ENCODE measurements at places on chromosomes 4 and X.
A peak's percentile ranks its signal among the peaks of the same experiment; 100 is the strongest.

DNA sequence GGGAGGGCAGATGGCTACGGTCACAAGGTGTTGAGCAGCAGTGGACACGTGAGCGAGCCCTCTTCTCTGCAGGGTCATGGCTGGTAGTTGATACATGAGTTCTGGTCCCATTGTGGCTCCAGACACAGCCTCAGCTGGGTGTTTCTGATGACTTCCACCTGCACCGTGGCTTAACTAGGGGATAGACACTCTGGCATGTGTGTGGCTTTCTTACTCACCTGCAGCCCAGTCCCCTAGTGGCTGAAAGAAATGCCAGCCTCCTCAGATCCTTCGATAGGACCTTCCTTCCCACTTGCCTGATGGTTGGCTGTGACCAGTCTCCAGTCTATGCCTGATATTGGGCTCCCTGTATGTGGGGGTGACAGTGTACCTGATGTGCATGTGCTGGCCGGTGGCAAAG is 5.0 kb downstream of the GPR78 start:
- no peak for DNase-seq

DNA sequence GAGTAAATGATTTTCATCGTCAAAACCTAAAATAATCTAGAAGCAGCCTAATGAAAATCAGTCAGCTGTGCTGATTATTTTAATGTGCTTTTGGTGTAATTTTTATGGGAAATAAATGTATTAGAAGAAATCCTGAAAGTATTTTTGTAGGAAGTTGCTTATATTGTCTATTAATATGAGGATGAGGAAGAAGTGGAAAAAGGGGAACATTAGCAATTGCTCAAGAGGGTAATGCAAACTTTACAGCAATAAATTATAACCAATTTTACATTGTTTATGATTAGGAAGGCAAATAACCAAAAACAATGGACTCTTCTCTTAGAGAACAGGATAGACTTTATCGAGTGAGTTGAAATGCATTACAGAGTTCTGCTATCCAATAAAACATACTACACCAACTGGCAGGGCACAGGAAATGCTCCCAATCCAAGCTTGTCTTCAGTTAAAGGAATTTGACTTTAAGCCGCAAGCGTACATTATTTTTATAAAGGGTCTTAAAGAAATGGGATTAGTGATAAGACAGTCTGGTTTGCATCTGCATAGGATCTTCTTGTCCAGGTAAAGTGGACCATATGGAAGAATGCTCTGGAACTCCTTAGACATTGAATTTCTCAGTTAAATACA is 374.8 kb downstream of the PDGFC start:
- DNase-seq, result no peak

GRCh38 chr4:168506014-168506413 is 9.2 kb downstream of the PALLD start:
- no peak for DNase-seq

DNA sequence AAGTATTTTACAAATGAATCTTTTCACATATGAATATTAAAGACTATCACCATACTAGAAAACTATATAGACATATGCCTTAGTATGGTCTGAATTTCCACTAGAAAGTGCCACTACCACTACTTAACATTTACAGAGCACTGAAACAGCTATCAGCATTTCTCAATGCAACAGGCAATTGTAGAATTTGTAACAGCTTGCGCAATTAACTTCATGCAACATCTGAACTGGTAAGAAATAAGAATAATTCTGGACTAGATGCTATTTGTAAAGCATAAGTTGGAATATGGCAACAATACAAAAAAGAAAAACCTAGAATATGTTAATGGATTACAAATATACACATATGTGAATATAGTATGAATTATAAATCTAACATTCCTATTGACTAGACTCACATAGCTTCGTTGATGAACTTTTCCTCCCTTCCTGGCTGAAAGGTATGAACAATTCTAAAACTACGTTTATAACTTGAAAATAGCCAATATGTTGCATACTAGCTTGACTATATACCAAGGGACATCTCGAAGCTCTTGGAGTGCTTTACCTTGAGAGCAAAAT is 82.0 kb downstream of the ATP8A1 start:
- no peak for DNase-seq

- DNase-seq, result no peak
Observed at GRCh38 chr4:7186516-7187167, 5.7 kb upstream of the SORCS2 start.

DNA sequence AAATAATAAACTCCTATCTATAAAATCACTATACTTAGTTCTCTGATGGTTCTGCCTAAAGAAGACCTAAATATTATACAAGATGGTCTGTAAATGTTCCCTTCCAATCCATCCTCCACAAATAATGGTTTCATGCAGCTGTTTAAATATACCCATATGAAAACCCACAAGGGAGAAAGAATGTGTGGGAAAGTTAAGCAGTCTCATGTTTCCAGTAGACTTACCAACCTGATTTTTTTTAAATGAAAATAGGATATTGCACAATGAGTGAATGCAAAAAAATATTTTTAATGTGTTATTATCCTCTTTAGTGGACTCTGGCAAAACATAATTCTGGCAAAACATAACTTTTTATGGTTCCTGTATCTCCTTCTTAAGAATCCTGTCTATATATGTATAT is 23.3 kb downstream of the CAMK2D start:
- DNase-seq, result no peak

DNA sequence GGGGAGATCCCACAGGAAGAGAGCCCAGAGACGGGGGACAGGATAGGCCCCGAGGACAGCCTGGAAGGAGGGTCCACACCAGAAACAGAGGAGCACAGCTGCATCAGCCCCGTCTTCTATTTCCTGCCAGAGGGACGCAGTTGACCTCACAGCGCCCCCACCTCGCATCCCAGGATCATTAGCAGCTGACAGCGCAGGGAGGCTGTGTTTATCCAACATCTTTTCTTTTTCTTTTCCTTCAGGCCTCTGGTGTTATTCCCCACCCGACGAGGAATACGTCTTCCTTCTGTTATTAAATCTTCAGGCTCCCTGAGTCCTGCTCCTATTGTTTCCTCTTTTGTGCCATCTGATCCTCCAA is 75.4 kb downstream of the DCHS2 start:
- no peak for DNase-seq

DNA sequence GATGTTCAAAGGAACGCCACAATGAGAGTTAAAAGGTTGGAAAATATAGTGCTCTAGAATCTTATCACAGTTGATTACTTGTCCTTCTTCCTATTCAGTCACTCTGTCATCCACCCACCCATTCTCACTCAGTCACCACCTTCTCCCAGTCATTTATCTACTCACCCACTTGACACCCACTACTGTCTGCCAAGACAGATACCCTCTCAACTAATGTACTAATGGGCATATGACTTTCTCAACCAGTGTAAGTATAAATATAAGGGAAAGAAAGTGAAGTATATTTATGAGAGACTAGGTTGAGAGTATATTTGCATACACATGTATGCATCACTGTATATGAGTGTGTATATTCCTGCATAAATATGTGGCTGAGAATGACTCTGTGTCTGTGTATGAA is 20.0 kb downstream of the MID2 start:
- no peak for DNase-seq

GRCh38 chr4:87108142-87108546 is 112.3 kb downstream of the KLHL8 start:
- DNase-seq, result no peak

DNA sequence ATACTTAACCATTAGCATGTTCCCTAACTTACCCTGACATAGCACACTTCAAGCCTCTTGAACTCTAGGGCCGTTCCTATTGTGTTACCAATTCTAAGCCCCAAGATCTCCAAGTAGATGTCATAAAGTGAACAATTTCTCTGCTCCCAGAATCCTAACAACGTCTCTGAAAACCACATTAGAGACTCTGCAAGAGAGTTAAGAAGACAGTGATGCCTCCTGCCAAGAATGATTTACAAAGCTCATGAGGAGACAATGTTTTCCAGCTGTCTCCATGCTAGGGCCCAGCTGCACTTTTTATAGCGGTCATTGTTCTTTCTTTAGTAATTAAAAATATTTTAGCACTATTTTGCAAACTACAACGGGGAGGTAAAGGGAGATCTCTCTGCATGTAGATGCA is 358.4 kb downstream of the PPP3CA start:
- DNase-seq, result no peak

DNA sequence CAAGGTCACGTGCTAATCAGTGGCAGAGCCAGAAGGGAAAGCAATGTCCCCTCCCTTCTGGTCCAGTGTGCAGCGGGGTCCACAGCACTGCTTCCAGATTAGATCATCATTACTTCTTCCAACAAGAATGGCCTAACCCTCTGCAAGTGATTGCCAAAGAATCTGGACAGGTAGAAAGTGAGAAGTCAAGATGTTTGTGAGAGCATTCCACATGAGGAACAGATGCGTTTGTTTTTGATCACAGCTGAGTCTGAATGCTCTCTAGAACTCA is 147.7 kb downstream of the SHROOM3 start:
- no peak for DNase-seq

DNA sequence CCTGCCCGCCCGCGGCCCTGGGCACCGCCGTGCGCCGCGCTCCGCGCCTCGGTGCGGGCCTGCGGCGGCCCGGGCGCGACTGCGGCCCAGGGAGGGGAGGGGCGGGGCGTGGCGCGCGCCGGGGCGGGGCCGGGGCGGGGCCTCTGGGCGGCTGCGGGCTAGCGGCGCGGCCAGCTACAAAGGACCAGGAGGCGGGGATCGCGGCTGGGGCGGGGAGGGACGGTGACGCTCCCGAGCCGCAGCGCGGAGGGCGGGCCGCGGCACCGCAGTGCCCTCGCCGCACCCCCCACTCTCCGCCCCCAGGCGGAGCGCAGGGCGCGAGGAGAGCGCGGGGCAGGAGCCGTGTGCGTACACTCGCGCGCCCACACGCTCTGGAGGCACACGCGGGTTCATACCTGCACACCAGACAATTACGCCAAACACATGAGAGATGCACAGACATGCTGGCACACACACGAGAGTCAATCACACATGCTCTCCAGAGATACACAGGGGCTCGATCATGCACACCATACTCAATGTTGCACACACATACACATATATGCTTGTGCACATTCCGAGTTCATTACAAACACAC is at the start of gene CRMP1:
Gene CRMP1 (minus strand): TSS at position 83 of the 577 bp plus-strand sequence. CDS start 117 bp downstream, outside the sequence.
- DNase-seq, result no peak

- DNase-seq, result no peak
Observed at GRCh38 chr4:2046031-2046961, 12.8 kb upstream of the NAT8L start.

DNA sequence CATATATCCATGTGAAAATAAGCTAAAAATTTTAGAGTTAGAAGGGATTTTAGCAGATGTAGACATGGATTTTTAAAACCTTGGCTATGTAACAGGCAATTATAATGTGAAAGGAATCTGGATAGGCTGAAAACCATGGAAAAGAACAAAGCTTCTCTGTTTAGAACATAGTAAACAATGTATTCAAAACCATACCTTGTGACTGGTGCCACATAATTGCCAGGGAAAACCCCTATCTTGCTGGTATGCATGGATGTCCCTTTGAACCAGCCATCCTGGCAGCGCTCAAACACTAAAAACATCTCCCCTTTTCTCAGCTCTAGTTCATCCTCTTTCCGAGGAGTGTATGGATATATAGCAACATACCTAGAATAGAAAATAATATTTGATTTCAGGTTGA is 110.6 kb upstream of the CBR4 start:
- DNase-seq, result no peak

DNA sequence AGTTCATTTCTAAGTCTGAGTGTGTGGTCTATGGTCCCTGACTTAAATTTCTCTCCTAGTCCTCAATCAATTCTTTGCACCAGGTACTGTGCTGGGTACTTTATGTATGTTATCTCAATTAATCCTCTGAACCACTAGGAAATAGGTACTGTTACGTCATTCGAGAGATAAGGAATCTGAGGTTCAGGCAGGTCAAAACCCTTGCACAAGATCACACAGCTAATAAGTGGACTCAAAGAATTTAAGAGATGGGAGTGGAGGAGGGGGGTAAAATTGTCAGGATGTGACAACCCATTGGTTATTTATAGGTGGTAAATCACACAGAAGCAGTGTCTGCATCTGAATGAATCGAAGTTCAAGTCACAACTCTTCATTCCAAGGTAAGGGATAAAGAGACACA is 169.4 kb downstream of the EFHC2 start:
- no peak for DNase-seq

GRCh38 chr4:118286685-118287084 is 66.1 kb downstream of the PRSS12 start:
- no peak for DNase-seq

GRCh38 chr4:94345969-94346368 is 3.3 kb upstream of the HPGDS start:
- no peak for DNase-seq

GRCh38 chr4:25632135-25632534 is 23.5 kb upstream of the SLC34A2 start:
- DNase-seq, result no peak

DNA sequence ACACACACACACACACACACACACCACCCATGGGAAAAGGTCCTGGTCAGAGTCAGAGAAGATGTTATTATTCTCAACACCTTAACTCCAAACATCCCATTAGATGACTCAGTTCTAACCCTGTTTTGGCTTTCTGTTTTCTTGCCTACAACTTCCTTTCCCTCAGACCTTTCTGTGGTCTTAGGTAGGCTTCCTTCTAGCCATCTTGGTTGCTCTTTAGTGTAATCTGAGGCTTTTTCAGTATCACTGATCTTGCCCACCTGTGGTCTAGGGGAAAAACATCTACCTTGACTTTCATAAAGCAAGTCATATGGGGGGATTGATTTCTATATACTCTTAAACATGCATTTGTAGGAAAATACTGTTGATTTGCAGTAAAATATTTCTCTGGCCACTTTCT is 56.9 kb downstream of the ATG4A start:
- no peak for DNase-seq

GRCh38 chr4:71400810-71401209 is 62.0 kb downstream of the SLC4A4 start:
- no peak for DNase-seq

- no peak for DNase-seq
Observed at GRCh38 chrX:124232523-124233201, 99.8 kb upstream of the TEX13D start.

- no peak for DNase-seq
Observed at GRCh38 chr4:13093170-13093569, 391.0 kb downstream of the RAB28 start.

GRCh38 chr4:163166041-163166579 is 580 bp downstream of the NAF1 start:
- DNase-seq, result peak; percentile 4

- DNase-seq, result no peak
Observed at GRCh38 chr4:148164557-148164956, 277.7 kb downstream of the NR3C2 start.

- DNase-seq, result no peak
Observed at GRCh38 chr4:143294310-143294709, 42.4 kb upstream of the GAB1 start.

DNA sequence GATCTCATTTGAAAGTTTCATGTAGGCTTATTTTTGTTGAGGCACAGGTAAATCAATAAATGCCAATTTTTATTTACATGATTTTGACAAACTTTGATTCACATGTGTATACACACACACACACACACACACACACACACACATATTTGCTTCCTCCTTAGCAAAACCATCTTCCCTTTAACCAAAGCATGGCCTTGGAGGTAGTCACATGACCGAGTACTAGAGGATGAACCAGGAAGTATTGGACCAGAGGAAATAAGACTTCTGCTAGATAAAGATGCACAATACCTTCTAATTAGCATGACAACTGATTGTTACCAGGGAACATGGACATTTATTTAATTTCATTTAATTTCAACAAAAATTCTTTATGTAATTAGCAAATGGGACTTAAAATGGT is 23.4 kb upstream of the CFAP299 start:
- no peak for DNase-seq
